MCF 10A (cell line): ENCODE measurements at places on chromosomes 4 and X.

GRCh38 chrX:39814391-39814790 lies 283.4 kb downstream of the BCOR start:
- H3K27ac ChIP-seq: peak overlapping the region; percentile 4
- H3K4me1 ChIP-seq: peaks cover 15% of the 10 kb centered on the region
- H3K4me3 ChIP-seq: no peak overlapping the region
- H3K36me3 ChIP-seq: no peaks in the 10 kb centered on the region
- peak; percentile 51 for DNase-seq
- H3K27me3 ChIP-seq: peaks cover 58% of the 10 kb centered on the region

DNA sequence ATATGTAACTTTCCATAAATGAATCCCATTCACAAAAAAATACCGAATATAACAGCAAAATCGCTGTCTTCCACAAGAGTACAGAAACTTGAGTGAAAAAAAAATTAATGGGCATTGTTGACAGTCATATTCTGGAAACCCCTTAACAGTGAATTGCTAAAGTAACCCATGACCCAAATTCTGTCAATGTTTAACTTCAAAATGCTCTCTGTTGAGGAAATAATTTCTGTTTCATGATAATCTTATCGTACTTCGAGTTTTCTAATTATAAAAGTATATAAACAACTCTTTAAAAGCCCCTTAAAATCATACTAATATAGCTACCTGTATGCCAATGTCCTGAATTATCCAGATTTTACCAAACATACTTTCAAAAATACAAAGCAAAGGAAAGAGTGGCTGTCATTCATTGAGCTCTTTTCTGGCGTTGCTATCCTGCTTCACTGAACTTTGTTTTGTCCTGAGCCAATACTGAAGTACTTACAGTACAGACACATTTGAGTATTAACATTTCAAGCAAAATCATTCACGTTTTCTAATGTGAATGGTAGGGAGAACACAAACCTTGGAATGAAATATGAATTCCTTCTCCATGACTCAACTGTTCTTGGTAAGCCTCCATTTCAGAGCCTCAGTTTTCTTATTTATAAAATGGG lies 2.4 kb downstream of the XAGE3 start:
- no peak overlapping the region for H3K4me3 ChIP-seq
- DNase-seq: no peak
- H3K27ac ChIP-seq: no peak overlapping the region
- H3K4me1 ChIP-seq: no peaks in the 10 kb centered on the region
- H3K36me3 ChIP-seq: no peaks in the 10 kb centered on the region
- H3K27me3 ChIP-seq: peaks cover 94% of the 10 kb centered on the region

DNA sequence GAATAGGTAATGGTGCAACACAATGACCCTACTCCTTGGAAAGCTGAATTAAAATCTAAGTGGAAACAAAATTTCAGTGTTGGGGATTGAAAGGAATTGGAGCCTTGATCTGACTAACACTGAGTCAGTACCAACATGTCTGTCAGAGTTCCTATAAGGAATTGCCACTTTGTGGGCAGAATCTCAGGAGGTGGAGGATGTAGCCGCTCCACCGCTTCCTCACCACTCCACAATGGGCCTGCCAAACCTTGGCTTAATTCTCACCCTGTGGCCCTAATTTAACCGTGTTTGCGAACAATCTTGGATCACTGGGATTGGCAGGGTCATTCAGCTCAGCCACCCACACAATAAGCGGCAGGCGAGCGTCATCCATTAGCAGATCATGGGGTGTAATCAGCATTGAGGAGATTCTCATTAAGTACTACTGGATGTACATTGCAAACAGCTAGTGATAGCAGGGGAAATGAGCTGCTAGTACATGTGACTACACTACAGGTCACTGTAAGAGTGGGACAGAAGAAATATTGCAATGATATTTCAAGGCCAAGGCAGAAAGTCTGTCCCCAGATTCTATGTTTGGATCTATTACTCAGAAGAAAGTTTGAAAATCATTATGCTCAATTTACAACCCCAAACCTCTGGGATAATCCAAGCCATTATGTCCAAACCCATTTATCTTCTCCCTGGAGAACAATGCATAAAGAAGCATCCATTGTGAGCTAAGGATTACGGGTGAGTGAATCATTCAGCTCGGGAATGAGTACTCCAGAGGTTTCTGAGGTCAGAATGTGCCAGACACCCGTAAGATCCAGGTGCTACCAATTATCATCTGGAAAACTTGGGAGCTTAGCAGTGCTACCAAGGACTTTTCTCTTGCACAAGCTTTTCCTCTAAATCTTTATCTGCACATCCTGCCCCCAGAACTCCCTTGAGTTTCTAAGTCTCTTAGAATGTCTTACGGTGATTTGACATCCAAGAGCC lies 5.8 kb downstream of the SRPX start:
- DNase-seq: peak; percentile 48
- no peaks in the 10 kb centered on the region for H3K36me3 ChIP-seq
- no peak overlapping the region for H3K4me3 ChIP-seq
- H3K27ac ChIP-seq: no peak overlapping the region
- peaks cover 8% of the 10 kb centered on the region for H3K4me1 ChIP-seq

DNA sequence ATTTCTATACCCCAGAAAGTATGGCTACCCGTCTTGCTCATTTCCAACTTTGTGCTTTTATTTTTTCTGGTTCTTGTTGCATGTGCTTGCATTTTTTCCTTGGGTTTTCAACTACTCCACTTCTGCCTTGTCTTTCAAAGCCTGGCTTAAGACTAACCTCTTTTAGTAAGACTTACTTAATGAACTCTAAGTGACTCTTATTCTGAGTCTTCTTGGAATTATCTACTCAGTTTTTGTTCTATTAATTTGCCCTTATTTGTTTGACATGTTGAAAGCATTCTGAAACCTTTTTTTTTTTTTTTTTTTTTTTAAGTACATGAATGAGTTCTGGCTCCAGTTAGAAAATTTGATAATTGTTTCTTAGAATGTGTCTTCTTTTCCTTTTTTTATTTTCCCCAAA lies 74.8 kb downstream of the SLIT2 start:
- H3K27ac ChIP-seq: no peak overlapping the region
- no peaks in the 10 kb centered on the region for H3K27me3 ChIP-seq
- no peak overlapping the region for H3K4me3 ChIP-seq
- H3K4me1 ChIP-seq: no peaks in the 10 kb centered on the region

DNA sequence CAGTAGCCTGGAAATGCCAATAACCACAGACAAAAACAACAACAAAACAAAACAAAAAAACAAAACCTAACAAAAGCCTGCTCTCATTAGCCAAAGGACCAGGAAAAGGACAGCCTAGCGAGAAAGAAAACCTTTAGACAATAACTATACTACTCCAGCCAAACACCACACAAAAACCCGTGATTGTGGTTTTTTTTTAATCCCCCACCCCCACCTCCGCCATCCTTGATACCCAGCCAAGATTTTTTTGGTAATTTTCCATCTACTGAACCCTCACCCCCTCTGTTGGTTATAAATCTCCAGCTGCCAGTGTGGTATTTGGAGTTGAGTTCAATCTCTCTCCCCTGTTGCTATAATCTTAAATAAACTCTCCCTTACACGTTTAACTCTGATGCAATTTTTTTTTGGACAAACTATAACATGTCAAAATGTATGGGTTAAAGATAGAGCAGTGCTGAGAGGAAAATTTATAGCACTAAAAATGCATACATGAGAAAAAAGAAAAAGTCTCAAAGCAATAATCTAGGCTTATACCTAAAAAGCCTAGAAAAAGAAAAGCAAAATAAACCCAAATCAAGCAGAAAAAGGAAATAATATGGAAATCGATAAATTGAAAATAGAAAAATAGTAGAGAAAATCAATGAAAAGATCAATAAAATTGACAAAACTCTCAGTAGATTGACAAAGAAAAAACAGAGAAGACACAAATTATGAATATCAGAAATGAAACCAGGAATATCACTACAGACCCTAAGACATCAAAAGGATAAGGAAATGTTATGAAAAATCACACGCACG lies 83.7 kb downstream of the NAT8L start:
- H3K36me3 ChIP-seq: peaks cover 5% of the 10 kb centered on the region
- no peak overlapping the region for H3K4me3 ChIP-seq
- peak; percentile 24 for DNase-seq
- H3K27ac ChIP-seq: peak overlapping the region; percentile 31
- H3K4me1 ChIP-seq: no peaks in the 10 kb centered on the region

DNA sequence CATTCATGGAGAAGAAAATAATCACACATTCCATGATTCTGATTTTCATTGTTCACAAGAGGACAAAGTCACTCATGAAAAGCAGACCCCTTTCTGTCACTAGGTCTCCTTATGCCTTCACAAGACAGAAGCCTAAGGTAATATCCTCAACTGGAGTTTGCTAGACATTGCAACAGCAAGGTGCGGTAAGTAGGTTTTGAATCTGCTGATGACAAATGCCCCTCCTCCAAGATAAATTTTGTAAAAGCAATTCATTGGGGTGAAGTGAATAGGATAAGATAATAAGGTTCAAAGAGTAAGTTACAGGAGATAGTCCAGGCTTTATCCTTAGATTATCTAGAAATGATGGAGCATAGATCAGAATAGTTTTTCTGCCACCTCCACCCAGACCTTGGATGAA lies 16.1 kb upstream of the CYP2U1 start:
- H3K4me3 ChIP-seq: no peak overlapping the region
- H3K27me3 ChIP-seq: no peaks in the 10 kb centered on the region
- no peaks in the 10 kb centered on the region for H3K4me1 ChIP-seq
- DNase-seq: no peak
- H3K27ac ChIP-seq: no peak overlapping the region
- H3K36me3 ChIP-seq: peaks cover 40% of the 10 kb centered on the region

GRCh38 chrX:132676561-132677186 lies 187.8 kb upstream of the MBNL3 start:
- DNase-seq: peak; percentile 8
- no peaks in the 10 kb centered on the region for H3K36me3 ChIP-seq
- H3K4me1 ChIP-seq: no peaks in the 10 kb centered on the region
- H3K4me3 ChIP-seq: no peak overlapping the region

GRCh38 chr4:165542476-165542875 lies 163.7 kb downstream of the CPE start:
- H3K4me1 ChIP-seq: peaks cover 3% of the 10 kb centered on the region
- H3K27me3 ChIP-seq: no peaks in the 10 kb centered on the region
- H3K4me3 ChIP-seq: no peak overlapping the region
- H3K27ac ChIP-seq: no peak overlapping the region
- no peak for DNase-seq
- no peaks in the 10 kb centered on the region for H3K36me3 ChIP-seq

DNA sequence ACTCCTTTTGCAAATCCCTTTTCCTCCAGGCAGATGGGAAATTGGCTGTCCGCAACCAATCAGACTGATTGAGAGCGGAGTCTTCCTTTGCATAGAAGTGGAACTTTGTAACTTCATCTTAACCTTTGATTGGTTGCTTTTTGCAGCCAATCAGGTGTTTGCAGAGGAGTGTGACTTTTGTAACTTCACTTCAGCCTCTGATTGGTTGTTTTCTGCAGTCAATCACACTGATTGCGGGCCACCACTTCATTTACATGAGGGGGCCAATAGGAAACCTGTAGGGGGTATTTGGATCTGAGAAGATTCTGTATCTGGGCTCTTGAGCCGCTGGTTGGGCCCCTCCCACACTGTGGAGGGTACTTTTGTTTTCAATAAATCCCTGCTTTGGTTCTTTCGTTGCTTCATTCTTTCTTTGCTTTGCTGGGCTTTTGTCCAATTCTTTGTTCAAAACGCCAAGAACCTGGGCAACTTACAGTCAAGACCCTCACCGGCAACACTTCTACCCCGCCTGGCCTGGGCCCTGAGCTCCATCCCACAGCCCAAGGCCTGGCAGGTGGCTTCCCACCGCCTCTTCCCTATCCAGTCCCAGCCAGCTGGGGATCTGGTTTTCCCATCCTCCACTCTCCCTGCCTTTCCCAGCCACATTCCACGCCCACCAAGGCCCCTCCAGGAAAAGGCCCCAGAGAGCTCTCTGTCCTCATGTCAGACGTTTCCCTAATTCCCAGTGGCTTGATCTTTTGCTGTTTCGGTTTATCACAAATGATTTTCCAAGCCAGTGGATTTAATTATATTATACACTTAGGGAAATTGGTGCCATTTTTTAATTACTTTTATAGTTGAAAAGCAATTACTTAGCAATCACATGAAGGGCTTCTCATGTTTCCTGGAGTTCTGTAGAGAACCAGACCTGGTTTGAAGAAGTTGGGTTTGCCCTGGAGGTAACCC lies 110.2 kb upstream of the STX18 start:
- H3K27ac ChIP-seq: no peak overlapping the region
- no peaks in the 10 kb centered on the region for H3K27me3 ChIP-seq
- DNase-seq: no peak

DNA sequence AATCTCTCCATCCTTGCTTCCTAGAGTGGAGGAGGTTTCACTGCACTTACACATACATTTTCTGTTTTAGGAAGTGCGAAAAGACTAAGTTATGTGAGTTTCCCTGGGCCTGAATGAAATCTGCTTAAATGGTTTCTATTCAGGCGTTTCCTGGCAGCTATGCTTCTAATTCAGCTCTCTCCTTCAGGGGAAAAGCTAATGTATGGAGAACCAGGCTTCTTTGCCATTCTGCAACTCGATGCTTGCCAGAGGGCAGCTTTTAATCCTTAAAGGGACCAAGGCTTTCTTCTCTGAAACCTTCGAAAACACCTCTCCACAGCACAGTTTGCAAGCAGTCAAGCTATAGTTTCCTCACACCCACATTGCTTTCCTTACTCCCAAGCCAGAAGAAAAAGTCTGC lies 89.5 kb upstream of the ARX start:
- no peak overlapping the region for H3K4me3 ChIP-seq
- no peaks in the 10 kb centered on the region for H3K36me3 ChIP-seq
- H3K27me3 ChIP-seq: no peaks in the 10 kb centered on the region
- no peaks in the 10 kb centered on the region for H3K4me1 ChIP-seq
- DNase-seq: no peak

DNA sequence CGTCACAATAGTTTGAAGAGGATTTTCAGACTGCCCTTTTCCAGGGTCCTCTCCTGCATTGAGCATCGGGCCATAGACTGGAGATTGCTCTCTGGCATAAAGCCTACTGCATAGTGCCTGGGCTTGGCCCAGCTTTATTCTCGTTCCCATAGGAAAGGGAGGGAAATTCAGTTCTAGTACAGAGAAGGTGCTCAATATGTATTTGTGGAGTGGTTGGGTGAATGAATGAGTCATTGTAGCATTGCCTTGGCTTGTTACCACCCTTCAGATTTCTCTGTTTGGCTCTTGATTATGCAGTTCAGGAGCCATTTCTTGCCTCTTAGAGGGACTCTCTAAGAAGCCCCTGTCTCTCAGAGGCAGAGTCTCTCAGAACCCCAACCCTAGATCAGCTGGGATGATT lies 2.6 kb downstream of the TMEM35A start:
- no peaks in the 10 kb centered on the region for H3K36me3 ChIP-seq
- peaks cover 48% of the 10 kb centered on the region for H3K27me3 ChIP-seq
- no peak for DNase-seq
- H3K4me1 ChIP-seq: no peaks in the 10 kb centered on the region

- no peak overlapping the region for H3K27ac ChIP-seq
- H3K36me3 ChIP-seq: no peaks in the 10 kb centered on the region
- no peak overlapping the region for H3K4me3 ChIP-seq
- no peaks in the 10 kb centered on the region for H3K27me3 ChIP-seq
- H3K4me1 ChIP-seq: no peaks in the 10 kb centered on the region
- DNase-seq: no peak
Observed at GRCh38 chr4:161721947-161722346, 441.9 kb downstream of the FSTL5 start.

GRCh38 chrX:97594646-97595224 lies 711.0 kb downstream of the RPA4 start:
- H3K27me3 ChIP-seq: peaks cover 11% of the 10 kb centered on the region
- H3K4me1 ChIP-seq: no peaks in the 10 kb centered on the region
- H3K27ac ChIP-seq: no peak overlapping the region
- DNase-seq: no peak

GRCh38 chr4:120354381-120354780 lies 287.7 kb upstream of the MAD2L1 start:
- no peaks in the 10 kb centered on the region for H3K36me3 ChIP-seq
- H3K4me1 ChIP-seq: no peaks in the 10 kb centered on the region
- no peak overlapping the region for H3K4me3 ChIP-seq
- H3K27me3 ChIP-seq: no peaks in the 10 kb centered on the region
- DNase-seq: no peak
